ENCODE measurements at places on chromosomes 6 and 20.

DNA sequence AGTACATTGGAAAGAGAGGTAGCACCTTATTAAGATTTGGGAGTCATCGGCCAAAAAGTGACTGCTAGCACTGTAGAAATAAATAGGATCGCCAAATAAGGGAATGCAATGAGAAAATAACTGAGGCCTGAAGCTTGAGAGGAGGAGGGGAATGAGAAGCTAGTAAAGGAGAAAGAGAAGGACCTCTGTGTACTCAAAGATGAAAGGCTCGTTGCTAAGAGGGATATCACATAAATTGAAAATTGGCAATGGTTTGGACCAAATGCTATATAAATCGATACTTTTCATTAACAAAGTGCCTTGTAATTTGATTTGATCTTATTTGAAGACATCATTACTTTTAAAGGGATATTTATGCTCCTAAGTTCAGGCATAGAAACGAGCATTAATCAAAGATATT, 796.3 kb downstream of the QKI start:
- no peak for DNase-seq

DNA sequence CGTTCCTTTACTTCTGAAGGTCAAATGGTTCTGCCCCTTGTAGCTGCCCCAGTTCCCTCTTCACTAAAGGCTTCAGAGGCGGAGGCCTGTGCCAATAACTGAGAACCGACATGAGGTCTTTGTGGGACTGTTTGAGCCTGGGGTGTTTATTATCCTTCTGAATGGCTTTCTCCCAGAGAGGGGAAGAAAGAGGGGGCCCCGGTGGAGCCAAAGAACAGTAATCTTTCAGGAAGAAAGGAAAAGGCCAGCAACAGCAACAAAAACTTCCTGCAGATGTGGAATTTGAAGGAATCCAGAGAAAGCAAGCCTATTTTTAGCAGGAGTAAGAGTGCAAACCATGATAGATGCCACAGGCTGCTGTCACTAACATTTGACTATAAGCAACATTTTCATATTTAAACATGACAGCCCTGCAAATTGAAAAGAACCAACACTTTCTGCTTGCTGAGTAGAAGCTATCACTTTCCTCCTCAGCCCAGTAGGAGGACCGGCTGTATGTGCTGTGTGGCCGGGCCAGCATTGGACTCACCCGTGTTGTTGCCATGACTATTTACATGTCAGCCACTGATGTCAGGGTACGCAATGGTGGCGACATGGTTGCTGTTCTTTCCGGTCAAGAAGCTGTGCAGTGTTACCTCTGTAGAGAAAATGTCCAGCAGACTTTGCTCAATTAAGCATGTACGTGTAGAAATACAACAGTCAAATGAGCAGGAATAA, 121.3 kb downstream of the SOBP start:
- DNase-seq = no peak

DNA sequence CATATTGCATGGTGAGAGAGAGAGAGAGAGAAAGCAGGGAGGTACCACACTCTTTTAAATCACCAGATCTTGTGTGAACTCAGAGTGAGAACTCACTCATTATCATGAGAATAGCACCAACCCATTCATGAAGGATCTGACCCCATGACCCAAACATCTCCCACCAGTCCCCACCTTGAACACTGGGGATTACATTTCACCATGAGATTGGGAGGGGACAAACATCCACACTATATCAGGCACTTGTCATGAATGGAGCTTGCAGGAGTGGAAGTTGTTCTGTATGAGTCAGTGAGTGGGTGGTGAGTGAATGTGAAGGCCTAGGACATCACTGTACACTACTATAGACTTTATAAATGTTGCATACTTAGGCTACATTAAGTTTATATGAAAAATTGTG, 47.7 kb upstream of the RNF182 start:
- no peak for DNase-seq

GRCh38 chr20:8360035-8360434, 228.0 kb downstream of the PLCB1 start:
- no peak for DNase-seq

- no peak for DNase-seq
Measured at GRCh38 chr20:50673466-50674137, 17.7 kb downstream of the RIPOR3 start.

DNA sequence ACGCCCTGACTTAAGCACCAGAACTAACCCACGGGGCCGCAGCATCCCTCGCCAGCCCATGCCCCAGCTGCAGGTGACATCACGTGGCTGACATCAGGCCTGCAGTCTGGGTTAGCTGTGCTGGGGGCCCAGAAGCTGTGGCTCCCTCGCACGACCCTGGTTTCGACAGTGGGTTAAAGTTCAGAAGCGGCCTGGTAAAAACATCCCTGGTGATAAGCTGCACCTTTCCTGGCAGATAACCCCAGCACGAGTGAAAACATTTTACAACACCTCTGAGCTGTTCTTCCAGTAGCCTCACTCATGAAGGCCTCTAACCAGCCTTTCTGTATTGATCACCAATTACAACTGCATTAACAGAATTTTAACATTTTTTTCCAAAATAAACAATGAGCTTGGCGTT, 136.4 kb upstream of the RREB1 start:
- no peak for DNase-seq

- no peak for DNase-seq
Measured at GRCh38 chr20:44449864-44450263, 25.8 kb upstream of the TTPAL start.

DNA sequence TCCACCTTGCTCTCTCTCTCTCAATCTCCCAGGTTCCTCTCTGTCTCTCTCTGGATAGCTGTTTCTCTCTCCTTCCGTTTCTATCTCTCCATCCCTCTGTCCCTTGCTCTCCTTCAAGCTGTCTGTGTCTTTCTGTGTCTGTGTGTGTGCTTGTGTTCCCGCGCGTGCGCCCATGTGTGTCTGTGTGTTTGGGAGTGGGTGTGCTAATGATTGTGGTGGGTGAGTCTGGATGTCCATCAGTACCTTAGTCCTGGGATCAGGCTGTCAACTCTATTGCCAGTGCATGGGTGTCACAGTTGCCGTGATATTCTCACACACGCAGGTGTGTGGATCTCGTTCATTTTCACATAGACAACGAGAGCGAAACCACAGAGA, 1380.6 kb upstream of the DEFB115 start:
- no peak for DNase-seq

DNA sequence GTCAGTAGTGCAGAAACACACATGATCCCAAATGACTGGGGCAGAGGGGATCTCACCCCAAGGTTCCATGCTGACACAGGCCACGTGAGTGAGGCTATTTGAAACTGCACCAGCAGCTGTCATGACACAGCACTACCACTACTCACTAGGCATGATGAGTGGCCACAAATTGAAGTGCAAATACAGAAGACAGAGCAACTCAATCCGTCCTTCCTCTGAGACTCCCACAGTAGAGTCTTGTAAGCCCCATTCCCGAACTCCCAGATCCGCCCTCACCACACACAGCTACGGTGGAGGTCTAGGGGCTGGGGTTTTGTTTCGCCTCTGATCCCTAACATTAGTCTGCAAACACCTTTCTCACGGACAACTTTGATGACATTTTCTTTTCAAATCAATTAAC, 113.3 kb upstream of the NUP153 start:
- DNase-seq = no peak

DNA sequence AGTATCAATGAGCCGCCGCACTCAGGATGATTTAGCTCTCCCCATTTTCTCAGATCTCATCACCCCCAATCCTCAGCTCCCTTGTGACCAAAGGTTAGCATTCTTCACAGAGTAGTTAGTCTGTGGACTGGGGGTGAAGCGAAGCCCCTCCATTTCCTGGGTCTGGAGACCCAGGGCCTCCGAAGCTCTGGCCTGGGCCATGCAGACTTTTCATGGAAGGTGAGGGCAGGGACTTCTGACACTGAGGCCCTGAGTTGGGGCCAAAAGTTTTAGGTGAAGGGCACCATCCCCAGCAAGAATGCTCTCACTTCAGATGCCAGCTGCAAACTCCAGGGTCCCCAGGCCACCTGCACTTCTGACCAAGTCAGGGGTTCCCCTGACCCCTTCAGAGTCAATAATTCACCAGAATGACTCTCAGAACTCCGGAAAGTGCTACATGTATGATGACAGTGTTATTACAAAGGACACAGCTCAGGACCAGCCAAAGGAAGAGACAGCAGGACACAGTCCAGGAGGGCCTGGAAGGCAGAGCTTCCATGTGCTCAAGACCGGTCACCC, 65.7 kb upstream of the DUSP22 start:
- no peak for DNase-seq

DNA sequence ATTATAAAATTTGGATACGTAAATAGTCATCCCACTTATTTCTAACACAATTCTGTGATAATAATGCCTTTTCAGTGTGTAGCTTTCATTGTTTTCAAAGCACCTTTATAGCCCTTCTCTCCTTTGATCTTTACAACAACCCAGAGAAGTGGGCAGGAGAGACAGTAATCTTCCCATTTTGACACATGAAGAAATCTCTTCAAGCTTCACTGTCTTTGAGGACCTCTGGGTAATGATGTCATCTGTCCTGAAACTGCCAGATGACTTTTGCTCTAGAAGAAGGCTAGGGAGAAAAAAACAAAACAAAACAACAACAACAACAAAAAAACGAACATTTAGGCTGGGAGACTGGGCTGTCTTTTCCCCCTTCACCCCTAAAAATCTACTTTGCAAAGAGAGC, 203.0 kb downstream of the KCNQ5 start:
- DNase-seq = no peak

- no peak for DNase-seq
Measured at GRCh38 chr20:15079594-15080340, 742.4 kb upstream of the FLRT3 start.

- no peak for DNase-seq
Measured at GRCh38 chr6:104505838-104506237, 353.9 kb downstream of the HACE1 start.

DNA sequence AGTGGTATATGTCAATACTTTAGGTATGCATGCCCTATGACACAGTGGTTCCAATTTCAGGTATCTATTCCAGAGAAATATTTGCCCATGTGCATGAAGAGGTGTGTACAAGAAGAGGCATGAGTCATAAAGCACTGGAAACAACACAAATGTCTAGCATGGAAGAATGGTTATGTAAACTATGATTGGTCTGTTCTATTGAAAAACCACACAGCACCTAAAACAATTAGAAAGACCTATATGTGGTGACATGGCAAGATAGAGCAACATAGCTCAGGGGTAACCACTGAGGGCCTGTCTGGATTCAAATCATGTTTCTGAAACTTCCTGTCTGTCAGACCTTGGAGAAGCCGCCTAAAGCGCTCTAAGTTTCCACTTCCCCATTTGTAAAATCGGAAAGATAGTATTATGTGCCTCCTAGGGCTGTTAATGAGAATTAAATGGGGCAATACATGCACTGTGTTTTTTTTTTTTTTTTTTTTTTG, 76.0 kb upstream of the SHLD1 start:
- peak; percentile 57 for DNase-seq

GRCh38 chr6:16056263-16056870, 72.5 kb upstream of the MYLIP start:
- DNase-seq = no peak

DNA sequence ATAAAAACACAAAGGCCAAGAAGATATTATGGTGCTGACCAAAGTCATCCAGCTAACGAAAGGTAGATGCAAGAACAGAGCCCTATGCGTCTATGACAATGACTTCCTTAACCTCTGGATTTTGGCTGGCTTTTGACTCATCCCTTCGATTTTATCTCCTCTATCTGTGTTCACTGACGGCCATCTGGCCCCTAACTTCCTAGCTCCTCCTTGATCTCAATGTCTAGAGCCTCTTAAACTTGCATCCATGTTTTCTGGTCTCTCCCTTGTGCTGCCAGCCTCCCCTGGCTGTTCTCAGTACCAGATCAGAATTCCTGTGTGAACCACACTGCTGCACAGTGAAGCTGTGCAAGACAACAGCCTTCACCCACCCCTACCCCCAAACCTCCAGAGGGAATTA, 452.9 kb downstream of the UTRN start:
- DNase-seq = no peak

DNA sequence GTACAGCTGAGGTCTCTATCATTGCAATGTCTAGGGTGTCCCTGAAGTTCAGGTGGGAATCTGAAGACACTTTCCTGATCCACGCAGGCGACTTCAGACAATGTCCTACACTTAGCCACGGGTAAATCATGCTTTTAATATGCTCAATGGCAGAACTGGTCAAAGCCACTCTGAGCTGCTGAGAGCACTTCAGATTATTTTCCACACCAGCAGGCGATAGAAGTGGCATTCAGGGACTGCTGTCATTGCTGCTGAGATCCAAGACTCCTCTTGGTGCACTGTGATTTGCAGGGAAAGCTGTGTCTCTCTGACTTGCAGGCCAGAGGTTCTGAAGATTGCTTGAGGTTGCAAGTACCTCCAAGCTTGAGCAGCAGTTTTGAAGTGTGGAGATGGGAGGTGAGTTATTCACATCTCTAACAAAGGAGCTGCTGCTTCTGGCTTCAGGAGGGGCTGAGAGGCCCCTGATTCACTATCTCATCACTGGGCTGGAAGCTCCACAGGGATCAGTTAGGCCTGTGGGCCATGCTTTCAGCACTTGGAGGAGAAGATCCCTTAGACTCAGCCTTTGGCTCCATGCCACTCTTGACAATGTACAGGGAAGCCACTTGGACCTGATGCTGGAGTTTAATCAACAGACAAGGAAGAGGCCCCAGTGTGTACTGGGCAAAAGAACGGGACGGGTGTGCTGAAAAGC, 2.9 kb upstream of the SSTR4 start:
- DNase-seq = no peak

GRCh38 chr20:24765316-24766142, 183.5 kb upstream of the CST7 start:
- no peak for DNase-seq
